ENCODE measurements at places on chromosomes 11 and 22.

DNA sequence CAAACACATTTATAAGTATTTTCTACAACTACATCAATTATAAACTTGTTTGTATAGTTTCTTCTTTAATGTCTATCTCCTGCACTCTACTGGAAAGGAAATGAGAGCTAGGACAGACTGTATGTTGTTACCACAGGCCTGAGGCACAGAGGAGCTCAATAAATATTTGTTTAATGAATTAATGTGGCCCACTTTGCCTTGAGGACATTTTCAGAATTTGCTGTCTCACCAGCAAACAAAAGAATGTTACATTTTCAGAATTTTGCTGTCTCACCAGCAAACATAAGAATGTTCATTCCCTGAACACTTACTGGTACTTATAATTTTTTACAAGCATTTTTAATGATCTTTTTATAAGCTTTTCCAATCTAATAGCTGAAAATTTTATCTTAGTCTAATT is 41.9 kb upstream of the WNT7B start:
- no peak for DNase-seq

DNA sequence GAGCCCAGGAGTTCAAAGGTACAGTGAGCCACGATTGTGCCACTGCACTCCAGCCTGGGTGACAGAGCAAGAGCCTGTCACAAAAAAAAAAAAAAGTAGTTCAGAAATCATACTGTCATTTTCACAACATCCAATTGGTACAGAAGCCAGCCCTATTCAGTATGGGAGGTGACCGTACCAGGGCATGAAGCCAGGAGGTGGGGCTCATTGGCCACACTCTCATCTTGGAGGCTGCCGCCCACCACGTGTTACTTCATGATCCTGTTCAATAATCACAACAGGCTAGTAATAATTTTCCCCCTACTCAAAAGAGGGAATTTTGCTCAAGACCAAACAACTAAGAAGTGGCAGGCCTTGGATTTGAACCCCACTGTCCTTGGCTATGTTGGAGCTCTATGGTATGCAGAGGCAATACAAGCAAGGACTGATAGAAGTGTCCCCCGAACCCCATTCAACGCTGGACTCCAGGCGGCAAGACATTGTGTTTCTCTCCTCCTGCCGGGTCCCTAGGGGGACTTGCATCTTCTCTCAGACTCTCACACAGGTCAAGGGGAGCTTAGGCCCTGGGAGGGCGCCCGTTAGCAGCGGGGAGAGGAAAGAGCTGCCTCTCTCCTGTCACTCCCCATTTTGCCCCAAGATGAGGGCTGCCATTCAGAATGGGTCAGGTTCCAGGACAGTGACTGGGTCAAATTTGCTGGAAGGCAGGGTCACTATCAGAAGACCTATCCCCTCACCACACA is 40.2 kb upstream of the EMID1 start:
- no peak for DNase-seq

DNA sequence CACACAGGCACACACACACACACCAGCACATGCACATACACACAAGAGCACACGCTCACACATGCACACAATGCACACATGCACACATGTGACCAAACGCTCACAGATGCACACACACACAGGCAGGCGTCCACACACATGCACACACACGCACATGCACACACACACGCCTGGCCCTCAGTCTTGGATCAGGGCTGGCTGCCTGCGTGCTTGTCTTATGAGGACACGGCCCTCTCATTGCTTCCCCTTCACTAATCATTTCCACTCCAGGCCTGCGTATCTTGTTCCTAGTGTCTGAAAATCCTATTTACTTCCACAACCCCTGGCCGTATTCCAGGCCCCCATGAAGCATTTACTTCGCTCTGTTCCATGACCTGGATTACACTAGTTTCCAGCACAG is 740.5 kb downstream of the BRD1 start:
- DNase-seq, result no peak

- DNase-seq, result no peak
Observed at GRCh38 chr22:26124991-26125725, 44.1 kb upstream of the SEZ6L start.

DNA sequence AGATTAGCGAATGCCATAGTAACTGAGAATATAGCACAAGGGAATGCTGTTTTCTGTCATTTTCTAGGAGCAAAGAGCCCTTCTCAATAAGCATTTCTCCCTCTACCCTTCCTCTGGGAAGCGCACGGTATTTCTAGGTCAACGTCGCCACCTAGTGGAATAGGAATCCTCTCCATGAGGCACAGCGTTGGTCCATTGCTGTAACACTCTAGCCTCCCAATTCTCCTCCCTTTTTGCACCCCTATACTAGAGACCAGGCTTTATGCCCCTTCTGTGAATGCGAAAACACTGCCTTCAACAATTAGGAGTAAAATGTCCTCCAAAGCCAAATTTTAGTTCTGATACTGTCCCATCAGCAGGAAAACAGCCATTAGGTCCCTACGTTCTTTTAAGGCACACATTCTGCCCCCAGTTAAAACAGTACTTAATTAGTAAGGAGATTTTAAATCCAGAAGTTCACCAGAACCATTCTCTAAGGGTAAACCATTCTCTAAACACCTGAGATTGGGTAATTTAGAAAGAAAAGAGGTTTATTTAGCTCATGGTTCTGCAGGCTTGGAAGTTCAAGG is 12.8 kb upstream of the HYLS1 start:
- DNase-seq, result no peak

- no peak for DNase-seq
Observed at GRCh38 chr22:30167296-30167695, 79.3 kb downstream of the LIF start.

DNA sequence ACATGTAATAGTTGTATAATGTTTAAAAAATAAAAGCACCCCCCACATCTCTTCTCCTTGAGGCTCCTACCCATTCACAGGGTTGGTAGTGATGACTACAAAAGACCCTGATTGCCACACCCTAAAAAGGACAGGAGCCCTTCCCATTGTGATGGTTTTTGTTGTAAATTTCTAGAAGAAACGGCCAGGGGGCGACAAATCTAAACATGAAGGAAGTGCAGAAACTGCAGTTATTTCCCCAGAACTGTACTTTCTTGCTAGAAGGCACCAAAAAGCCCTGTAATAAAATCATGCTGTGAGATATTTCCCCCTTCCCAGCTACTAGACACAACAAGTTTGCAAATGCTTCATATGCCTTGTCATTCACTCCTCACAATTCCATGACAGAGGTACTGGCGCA is 10.8 kb downstream of the PRR5L start:
- DNase-seq, result no peak
